ENCODE measurements at places on chromosomes 11 and 22. TPM values are rescaled to one million over a fixed set of nuclear protein-coding genes. Genes with fewer than 3 reads are reported as not detected.

DNA sequence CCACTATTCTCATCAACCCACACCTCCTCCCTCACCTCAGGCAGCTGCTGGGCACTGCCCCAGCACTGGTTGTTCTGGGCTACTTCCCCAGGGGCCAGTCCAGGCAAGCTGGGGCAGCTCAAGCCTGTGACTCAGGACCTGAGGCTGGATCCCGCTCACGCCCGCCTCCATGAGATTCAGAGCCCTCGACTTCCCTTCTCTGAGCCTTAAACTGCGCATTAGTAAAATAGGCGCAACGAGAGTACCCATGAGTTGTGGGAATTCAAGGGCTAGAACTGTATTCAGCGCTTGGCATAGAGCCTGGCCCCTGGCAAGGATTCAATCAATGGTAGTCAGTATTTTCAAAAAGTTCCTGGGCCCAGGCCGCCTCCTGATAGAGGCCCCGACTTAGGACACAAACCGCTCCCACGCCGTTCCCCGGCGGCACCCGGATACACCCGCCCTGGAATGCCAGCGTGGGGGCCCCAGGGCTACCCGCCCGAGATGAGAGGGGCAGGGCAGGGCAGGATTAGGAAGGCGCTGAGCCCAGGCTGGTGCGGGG is 723 bp upstream of the CD82 start:
- peaks cover 53% of the 10 kb centered on the region for H3K4me1 ChIP-seq
- no peaks in the 10 kb centered on the region for H3K27me3 ChIP-seq
- peaks cover 12% of the 10 kb centered on the region for H3K36me3 ChIP-seq
- DNase-seq: no peak

DNA sequence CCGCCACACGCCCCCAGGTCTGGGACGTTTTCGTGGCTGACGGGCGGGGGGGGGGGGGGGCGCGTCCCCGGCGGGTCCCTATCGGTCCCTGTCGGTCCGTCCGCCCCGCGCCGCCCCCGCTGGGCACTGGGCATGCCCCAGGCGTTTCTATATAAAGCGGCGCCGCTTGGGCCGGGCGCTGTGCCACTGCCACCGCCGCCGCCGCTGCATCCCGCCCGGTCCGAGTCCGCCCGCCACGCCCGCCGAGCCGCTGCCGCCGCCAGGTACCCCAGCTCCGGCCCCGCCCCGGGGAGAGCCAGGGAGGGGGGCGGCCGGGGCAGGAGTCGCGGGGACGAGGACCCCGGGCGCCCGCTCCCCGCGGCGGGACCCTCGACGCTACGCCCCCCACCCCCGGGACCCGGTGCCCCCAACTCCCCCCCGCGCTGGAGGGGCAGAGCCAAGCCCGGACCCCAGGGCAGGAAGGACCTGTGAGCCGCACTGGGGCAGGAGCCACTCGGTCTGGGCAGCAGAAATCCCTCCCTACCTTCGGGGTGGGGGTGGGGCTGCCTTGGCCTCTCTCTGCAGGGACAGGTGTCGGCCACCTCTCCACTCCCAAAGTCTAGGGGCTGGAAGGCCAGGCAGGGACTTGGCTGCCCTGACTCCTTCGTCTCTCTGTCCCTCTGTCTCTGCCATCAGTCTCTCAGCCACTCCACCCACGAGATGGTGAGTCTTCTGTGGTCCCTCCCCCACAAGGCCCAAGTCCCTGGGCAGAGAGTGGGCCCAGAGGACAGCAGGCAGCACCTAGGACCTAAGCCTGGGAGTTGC is at the start of gene CARNS1:
CARNS1 (plus strand) TSS at position 178 of the 804 bp plus-strand sequence; CDS start at position 700, 522 bp downstream.
- peak within 1 kb of the TSS; percentile 35 for H3K4me3 ChIP-seq
- H3K36me3 ChIP-seq: peaks cover under 1% of the 10 kb centered on the region
- DNase-seq: no peak
- peak within 1 kb of the TSS; percentile 54 for H3K27ac ChIP-seq
- H3K27me3 ChIP-seq: peaks cover 7% of the 10 kb centered on the region

GRCh38 chr11:110858547-110858921 is 146.3 kb upstream of the ARHGAP20 start:
- peaks cover 10% of the 10 kb centered on the region for H3K27me3 ChIP-seq
- DNase-seq: no peak
- no peak overlapping the region for H3K27ac ChIP-seq
- H3K4me1 ChIP-seq: no peaks in the 10 kb centered on the region
- H3K36me3 ChIP-seq: no peaks in the 10 kb centered on the region
- no peak overlapping the region for H3K4me3 ChIP-seq

DNA sequence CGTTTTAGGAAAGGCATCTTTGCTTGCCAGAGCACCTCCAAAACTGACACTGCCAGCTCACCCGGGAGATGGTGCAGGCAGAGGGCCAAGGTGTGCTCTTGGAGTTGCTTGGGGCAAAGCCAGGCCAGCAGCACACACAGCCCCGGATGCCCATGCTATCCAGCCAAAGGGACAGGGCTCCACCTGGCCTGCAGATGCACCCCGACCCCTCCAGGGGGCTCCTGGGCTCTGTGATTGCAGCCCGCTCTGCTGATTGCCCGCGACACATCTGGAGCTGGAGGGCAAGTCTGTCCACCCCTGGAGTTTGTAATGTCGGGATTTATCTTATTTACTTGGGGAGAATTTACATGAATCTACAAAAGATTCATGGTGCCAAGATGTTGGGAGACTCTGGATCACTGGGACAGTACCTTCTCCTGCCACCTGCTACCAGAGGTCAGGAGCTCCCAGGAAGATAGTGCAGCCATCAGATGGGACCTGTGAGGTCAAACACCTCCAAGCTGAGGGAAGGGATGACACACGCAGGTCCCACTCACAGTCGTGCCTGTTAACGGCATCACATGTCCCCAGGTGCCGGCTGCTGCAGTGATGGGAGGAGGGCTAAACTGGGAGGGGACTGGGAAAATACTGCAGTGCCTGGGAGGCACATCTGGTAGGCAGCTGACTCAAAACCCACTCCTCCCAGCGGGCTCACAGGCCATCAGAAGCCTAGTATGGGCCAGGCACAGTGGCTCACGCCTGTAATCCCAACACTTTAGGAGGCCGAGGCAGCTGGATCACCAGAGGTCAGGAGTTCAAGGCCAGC is 17.2 kb downstream of the CBX7 start:
- H3K36me3 ChIP-seq: no peaks in the 10 kb centered on the region
- no peaks in the 10 kb centered on the region for H3K27me3 ChIP-seq
- no peak overlapping the region for H3K27ac ChIP-seq
- no peak for DNase-seq
- no peak overlapping the region for H3K4me3 ChIP-seq
- no peaks in the 10 kb centered on the region for H3K4me1 ChIP-seq

- DNase-seq: no peak
- no peak overlapping the region for H3K27ac ChIP-seq
- peaks cover 2% of the 10 kb centered on the region for H3K4me1 ChIP-seq
- peaks cover 23% of the 10 kb centered on the region for H3K27me3 ChIP-seq
- no peak overlapping the region for H3K4me3 ChIP-seq
Measured at GRCh38 chr22:19779685-19780268, 19.2 kb downstream of the TBX1 start.

- H3K27ac ChIP-seq: no peak overlapping the region
- H3K4me1 ChIP-seq: peaks cover 26% of the 10 kb centered on the region
- peaks cover 2% of the 10 kb centered on the region for H3K36me3 ChIP-seq
- no peaks in the 10 kb centered on the region for H3K27me3 ChIP-seq
- no peak overlapping the region for H3K4me3 ChIP-seq
- DNase-seq: no peak
Measured at GRCh38 chr22:41482319-41482935, 13.5 kb downstream of the ACO2 start.

DNA sequence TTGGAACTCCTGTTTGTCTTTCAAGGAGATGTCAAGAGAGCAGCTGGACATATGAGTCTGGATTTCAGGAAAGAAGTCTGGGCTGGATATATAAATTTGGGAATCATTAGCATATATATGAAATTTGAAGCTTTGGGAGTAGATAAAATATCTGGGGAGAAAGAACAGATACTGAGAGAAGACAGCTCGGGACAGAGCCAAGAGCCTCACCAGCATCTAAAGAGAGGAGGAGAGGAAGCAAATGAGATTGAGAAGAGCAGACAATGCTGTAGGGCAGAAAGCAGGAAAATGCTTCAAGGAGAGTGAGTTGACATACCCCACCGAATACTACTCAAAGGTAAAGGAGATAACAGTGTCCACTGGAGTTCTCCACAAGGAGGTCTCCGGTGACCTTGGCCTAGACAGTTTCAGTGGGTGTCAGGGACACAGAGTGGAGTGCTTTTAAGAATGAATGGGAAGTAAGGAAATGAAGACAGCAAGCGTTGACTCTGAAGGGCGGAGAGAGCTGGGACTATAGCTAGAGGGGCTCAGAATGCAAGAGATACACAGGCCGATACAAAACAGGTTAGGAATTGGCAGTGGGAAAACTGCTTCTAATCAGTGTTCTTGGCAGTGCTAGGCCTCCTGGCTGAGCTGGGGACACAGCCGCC is 862 bp downstream of the APBB1 start:
- peaks cover 6% of the 10 kb centered on the region for H3K4me1 ChIP-seq
- H3K4me3 ChIP-seq: no peak overlapping the region
- H3K27ac ChIP-seq: no peak overlapping the region
- H3K36me3 ChIP-seq: peaks cover 1% of the 10 kb centered on the region

GRCh38 chr22:50529897-50530579 is at the start of gene TYMP:
Gene TYMP, minus strand, starts transcription at chr22:50530012. Its CDS starts 303 bp downstream, at chr22:50529709.
- peaks cover 11% of the 10 kb centered on the region for H3K36me3 ChIP-seq
- H3K4me1 ChIP-seq: peaks cover 49% of the 10 kb centered on the region
- no peaks in the 10 kb centered on the region for H3K27me3 ChIP-seq
- peak within 1 kb of the TSS; percentile 94 for H3K4me3 ChIP-seq
- H3K27ac ChIP-seq: peak within 1 kb of the TSS; percentile 100

DNA sequence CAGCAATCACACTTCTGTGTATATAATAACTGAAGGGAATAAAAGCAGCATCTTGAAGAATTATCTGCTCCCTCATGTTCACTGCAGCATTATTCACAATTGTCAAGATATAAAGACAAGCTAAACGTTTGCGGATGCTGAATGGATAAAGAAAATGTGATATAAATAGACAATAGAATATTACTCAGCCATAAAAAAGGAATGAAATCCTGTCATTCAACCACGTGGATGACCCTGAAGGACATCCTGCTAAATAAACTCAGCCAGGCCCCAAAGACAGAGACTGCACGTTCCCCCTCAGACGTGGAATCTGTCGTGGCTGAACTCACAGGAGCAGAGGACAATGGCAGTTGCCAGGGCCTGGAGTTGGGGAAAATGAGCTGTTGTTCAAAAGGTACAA is 9.6 kb downstream of the ZNF195 start:
- no peaks in the 10 kb centered on the region for H3K27me3 ChIP-seq
- no peak overlapping the region for H3K27ac ChIP-seq
- H3K4me1 ChIP-seq: peaks cover 5% of the 10 kb centered on the region
- peaks cover 93% of the 10 kb centered on the region for H3K36me3 ChIP-seq

MS4A7 gene
- not detected for total RNA-seq

NLRP14 gene
- 0.05 TPM for total RNA-seq

FGF3 gene
- not detected for total RNA-seq
